Activated T-helper 9 cell treated with anti-CD3 and anti-CD28 coated beads, Interleukin-2, amount 50 U/mL, for 16 hours (primary cell): ENCODE measurements at places on chromosomes 12 and 14.

DNA sequence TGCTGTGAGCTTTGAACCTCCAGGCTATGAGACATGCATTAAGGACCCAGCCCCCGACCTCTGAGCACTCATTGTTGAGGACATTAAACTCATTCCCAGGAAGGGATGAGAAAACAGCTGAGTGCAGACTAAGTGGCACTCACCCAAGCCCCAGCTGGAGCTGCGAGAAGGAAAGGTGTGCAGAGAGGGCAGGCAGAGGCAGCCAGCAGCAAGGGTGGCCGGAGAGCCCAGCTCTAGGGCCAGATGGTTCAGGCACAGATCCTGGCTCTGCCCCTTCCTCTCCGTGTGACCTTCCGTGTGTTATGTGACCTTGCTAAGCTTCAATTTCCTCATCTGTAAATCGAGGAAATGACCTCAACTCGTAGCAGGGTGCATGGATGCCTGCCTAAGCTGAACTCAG is 3.7 kb downstream of the TSPAN11 start:
- DNase-seq = no peak

DNA sequence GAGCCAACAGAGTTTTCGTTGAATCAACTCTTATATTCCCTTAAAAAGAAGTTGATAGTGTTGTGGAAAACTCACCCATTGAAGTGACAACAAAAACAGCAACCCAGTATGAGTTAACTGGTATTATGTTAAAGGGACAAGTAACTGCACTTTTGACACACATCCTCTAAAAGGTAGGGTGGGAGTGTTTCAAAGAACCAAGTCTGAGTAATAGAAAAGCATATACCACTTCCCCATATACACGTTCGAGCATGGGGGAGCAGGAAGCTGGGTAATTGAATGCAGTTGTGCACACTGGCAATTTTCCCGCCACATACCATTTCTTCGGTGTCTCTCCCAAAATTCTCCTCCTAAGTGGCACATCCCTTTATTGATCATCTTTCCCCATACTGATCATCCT is 31.5 kb downstream of the IFNG-AS1 start:
- DNase-seq = no peak

DNA sequence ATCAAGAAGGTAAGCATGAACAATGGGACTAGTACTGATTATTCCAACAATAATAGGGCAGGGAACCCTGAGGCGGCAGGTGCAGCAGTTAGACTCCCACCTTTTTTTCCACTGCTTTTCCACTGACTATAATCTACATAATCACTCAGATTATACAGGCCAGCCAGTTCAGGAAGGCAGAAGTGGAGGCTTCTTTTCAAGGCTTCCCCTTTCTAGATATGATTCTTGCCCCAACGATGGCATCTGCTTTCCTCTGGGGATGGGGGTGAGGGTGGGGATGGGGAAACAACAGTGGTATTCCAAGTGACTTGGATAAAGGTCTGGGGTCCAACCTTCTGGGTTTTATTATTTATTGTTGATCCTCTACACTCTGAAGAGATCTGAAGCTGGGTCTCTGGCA is 331 bp downstream of the NCKAP1L start:
- no peak for DNase-seq

- DNase-seq = no peak
Measured at GRCh38 chr14:59831121-59831730, 39.4 kb downstream of the RTN1 start.

- no peak for DNase-seq
Measured at GRCh38 chr14:60095781-60096450, 4.2 kb downstream of the PCNX4 start.

DNA sequence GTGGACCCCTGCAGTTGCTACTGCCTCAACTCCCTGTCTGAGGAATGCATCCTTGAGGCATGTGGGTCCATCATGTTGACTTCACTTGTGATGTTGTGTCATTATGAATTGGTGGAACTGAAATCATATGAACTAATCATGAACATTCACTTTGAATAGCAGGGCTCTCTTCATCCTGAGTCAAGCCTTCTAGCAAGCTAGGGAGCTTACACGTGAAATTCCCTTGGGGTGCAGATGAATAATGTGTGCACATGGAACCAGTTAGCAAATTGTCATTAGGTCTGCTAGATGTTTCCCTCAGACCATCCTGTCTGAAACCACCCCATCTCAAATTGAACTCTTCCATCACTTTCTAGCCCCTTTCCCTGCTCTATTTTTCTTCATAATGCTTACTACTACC is 3.6 kb downstream of the COQ6 start:
- no peak for DNase-seq

DNA sequence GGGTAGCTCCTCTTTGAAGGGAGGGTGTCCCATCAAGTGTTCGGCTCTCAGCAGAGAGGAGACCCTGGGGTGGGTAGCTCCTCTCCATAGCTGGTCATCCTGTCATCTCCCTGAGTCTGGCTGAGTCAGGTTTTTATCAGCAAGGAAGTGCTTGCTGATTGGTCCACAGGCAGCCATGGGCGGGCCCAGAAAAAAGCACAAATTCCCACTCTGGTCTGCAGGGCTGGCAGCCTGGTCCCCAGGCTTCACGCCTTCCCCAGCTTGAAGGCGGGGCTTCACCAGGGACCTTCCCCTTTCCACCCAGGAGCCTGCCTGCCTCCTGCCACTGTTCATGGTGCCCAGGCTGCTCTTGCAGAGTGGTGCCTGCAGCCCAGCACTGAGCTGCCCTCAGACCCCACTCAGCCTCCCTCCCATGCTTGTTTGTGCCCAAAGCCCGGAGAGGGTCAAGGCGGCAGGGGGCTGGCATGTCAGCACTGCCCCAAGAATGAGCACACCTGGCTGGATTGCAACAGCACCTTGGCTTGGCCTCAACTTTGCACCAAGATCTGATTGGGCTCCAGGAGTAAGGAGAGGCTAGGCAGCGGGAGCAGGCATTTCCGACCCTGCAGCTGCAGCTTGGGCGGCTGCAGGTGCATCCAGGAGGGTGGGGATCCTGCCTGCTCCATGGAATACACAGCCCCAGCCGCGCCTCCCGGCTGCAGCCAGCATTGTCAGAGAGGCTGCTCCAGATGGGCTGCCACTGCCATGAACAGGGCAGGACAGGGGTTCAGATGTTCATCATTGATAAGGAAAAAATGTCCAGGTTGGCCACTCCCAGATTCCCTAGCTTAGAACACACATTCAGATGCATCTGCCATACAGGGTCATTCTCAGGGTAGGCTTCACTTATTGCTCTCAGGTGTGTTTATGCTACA is 22.0 kb upstream of the WDR89 start:
- DNase-seq = no peak

DNA sequence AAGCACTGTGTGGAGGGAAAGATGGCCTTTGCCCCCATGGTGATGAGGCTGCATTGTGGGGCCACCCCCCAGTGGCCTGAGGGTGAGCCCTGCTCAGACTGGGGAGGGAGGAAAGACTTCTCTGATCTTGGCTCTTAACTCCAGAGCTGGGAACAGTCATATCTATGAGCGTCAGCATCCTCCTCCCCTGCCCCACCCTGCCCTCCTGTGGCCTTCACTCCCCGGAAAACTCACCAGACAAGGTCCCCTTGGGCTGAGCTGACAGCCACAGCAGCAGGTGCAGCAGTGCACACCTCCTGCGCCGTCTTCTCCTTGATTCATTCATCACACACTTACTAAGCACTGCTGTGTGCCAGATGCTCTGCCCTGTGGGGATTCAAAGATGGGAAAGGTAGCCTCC is 98.8 kb downstream of the B4GALNT3 start:
- no peak for DNase-seq

GRCh38 chr12:53944907-53945847 is 6.5 kb downstream of the HOXC13 start:
- no peak for DNase-seq

- DNase-seq = no peak
Measured at GRCh38 chr12:122086116-122086515, 7.6 kb downstream of the MLXIP start.

DNA sequence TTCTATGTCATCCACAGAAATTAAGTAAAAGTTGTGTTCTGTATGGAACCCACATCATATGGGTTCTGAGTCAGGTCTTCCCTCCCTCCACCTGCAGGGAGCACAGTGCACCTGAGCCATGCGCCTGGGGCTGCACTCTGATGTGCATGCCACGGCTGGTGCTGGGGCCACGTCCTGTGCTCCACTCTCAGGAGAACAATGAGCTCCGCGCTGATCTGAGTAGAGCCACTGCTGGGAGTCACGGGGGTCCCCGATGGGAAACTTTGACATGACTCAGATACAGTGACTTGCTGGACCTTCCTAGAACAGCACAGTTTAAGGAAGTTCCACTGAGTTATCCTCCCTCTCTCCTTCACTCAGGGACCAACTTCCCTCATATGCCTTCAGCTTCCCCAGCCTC is 683.4 kb downstream of the TMEM121 start:
- DNase-seq = no peak

DNA sequence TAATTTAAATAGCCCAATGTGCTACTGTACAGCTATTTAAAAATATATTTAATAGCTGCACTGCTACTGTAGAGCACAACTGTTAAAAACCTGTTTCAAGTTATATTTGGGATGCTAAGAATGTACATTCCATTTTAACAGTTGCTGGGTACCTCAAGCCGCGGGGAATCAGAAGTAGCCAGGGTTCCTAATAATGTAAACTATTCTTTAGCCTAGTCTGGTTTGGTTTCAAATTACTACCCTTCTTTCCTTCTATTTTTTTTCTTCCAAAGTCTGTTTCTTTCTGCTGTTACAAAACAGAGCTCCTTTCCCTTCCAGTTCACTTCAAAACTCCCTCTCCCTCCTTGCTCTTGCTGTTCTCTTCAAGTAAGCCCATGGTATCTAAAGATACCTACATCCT is 21.3 kb downstream of the SCAF11 start:
- no peak for DNase-seq

DNA sequence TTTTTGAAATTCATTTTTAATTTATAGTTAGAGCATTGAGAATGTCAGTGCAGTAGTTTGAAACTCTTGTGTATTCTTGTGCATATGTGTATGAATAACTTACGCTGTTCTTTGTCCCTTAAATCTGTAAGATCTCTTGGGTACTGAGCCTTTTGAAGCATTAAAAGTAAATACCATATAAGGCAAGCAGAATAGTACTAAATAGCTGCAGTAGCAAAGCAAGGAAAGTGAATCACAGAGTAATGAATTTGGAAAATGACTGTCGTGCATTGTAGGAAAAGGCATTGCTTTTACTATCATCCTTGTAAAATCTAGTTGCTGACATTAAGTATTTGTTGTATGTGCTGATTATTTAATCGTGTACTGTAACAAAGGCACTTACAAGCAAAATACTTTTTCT is 12.1 kb downstream of the CNOT2 start:
- DNase-seq = no peak

DNA sequence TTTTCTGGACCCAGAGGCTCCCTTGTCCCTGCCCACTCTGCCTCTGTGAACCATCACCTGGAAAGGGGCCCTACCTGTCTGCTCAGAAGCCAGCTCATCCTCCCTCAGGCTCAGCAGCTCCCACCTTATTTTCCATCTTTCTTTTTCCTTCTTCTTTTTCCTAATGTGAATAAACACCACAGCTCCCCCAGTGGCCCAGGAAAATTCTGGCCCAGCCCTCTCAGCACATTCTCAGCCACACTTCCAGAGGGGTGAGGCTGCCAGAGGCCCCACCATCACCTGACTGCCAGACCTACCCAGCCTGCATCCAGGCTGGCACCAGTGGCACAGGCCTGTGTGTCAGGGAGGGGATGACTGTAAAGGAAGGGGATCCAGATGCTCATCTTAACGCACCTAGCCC is 23.0 kb downstream of the ZFHX2 start:
- no peak for DNase-seq

DNA sequence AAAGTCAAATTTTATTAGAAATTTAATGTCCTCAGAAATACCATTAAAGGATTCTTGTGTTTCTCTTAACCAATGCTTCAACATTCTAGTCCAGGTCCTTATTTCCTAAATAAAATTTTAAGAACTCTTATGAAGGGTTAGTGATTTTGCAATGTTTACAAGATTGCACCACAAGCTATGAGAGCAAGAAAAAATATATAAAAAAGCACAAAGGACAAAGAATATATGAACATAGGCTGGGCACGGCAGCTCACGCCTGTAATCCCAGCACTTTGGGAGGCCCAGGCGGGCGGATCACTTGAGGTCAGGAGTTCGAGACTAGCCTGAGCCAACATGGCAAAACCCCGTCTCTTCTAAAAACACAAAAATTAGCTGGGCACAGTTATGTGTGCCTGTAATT is 7.7 kb downstream of the RACGAP1 start:
- no peak for DNase-seq

DNA sequence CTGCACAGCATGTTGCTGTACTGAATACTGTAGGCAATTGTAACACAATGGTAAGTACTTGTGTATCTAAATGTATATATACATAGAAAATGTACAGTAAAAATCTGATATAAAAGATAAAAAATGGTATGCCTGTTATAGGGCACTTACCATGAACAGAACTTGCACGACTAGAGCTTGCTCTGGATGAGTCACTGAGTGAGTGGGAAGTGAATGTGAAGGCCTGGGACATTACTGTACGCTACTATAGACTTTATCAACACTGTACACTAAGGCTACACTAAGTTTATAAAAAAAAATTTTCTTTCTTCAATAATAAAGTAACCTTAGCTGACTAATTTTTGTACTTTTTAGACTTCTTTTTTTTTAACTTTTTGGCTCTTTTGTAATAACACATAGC is 24.2 kb upstream of the NEDD1 start:
- DNase-seq = no peak

- DNase-seq = no peak
Measured at GRCh38 chr14:94775871-94776210, 5.9 kb upstream of the GSC start.

GRCh38 chr12:4648104-4648500 is 749 bp downstream of the AKAP3 start:
- no peak for DNase-seq

DNA sequence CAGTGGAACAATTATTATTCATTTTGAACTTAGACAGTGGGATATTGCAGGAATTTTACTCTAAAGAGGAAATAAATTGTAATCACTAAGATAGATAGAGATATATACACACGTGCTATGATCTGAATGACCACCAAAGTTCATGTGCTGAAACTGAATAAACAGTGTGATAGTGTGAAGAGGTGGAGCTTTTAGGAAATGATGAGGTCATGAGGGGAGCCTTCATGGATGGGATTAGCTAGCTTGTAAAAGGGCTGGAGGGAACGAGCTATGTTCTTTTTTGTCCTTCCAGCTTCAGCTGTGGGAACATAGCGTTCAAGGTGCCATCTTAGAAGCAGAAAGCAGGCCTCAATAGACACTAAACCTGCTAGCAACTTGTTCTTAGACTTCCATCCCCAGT is 191.5 kb upstream of the LRIG3 start:
- no peak for DNase-seq

- no peak for DNase-seq
Measured at GRCh38 chr12:42421844-42422779, 96.1 kb downstream of the PPHLN1 start.

DNA sequence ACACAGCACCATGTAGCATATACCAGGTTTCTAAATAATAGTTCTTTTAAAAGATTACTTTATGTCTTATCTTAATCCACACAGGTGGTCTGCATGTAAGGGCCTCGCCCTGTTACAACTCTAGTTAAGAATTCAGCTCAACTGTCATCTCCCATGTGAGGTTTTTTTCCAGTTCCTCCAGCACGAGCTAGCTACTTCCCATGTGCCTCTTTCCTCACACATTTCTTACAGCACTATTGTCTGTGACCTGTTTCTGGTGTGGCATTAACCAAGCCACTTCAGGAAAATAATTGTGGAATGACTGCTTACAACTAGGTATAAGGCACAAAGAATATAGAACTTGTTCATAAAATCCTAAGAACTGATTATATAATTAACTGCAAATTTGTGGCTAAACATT is 65.5 kb downstream of the SH2B3 start:
- DNase-seq = no peak
